Right cardiac atrium (tissue), 5 donors: ENCODE measurements at places on chromosomes 16 and 17. TPM values are rescaled to one million over a fixed set of nuclear protein-coding genes. Genes with fewer than 3 reads are reported as not detected.
A peak's percentile ranks its signal among the peaks of the same experiment; 100 is the strongest.

Gene KCNJ18
- not detected for total RNA-seq

Gene TTYH2
- total RNA-seq = 16.7 TPM

Gene TP53TG3
- not detected for total RNA-seq

DNA sequence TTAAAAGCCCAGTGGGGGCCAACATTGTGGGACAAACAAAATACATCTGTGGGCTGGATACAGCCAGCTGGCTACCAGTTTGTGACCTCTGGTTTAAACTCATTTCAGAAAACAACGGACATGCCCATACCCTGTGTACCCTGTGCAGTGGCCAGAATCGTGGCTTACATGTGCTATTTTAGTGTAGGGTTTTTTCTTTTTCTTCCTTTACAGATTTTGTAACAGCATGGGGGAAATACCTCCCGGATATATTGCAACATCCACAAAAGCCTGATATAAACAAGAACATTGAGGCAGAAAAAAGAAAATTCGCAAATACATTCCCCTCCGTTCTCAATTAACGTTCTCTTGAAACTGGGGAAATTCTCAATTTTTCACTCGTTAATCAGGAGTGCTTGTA lies 7.3 kb downstream of the HS3ST4 start:
- no peak for DNase-seq

GRCh38 chr16:29986931-29987330 lies 8.5 kb downstream of the HIRIP3 start:
- peak; percentile 21 for DNase-seq

DNA sequence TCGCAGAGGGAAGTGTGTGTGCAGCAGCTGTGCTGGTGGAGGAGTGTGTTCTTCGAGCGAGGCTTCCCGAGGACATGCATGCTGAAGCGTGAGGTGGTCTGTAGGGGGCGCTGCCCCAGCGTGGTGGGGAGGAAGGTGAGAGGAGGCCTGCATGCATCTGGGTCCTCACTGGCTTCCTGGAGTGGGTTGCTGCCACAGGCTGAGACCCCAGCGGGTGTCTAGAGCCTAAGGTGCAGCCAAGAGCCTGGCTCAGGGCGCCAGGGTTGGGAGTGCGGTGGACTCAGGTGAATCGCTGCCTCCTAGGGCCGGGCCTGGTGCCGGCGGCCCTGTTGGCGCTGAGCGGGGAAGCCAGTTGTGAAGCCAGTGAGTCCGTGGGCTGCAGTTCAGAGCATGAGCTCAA lies 7.5 kb upstream of the HSD3B7 start:
- DNase-seq = no peak
